Activated CD4-positive, CD25-positive, alpha-beta regulatory T cell treated with anti-CD3 and anti-CD28 coated beads, Interleukin-2, amount 50 U/mL, for 24 hours (primary cell): ENCODE measurements at places on chromosomes 16 and 17.

DNA sequence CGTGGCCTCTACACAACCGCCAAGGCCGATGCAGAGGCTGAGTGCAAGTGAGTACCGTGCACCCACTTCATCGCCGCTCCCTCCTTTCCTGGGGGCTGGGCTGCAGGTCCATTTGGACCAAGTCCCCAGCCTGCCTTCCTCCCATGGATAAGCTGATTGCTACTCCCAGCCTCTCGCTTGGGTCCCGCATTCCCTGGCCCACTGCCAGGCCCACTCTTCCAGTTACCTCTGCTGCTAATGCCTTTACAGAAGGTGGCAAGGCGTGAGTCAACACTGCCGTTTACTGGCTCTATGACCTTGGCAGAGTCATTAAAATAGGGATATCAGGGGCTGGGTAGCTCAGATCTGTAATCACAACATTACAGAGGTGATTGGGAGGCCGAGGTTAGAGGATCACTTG, 11.2 kb downstream of the SULT1A2 start:
- no peak for ATAC-seq

DNA sequence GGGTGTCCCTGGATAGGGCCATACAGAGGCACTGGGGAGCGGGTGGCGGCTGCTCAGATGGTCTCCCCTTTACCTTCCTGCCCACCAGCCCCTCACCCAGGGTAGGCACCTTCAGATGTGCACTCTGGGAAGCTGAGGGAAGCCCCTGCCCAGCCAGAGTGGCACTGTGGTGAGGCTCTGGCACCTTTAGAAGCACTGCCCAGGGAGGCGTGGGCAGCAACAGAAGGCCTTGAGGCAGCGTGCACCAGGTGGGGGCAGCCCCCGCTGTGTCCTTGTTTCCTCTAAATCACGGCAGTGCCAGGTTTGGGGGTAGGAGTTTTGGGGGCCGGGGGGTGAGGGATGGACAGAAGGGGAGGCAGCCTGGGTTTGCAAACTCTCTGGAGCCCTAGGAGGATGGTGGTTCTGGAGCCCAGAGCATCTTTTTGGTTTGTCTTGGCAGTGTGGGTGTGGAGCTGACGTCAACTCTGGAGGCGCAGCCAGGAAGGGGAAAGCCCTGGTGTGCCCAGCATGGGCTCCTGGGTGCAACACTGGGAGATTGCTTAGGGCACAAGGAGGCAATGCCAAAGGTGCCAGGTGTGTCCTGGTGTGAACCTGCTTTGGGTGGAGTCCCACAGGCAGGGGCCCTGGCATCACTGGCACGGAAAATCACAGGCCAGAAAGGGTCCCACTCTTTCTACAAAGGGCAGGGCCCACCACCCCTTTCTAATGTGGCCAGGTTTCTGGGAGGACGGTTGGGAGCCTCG, 23.1 kb upstream of the CDC42EP4 start:
- ATAC-seq = no peak

DNA sequence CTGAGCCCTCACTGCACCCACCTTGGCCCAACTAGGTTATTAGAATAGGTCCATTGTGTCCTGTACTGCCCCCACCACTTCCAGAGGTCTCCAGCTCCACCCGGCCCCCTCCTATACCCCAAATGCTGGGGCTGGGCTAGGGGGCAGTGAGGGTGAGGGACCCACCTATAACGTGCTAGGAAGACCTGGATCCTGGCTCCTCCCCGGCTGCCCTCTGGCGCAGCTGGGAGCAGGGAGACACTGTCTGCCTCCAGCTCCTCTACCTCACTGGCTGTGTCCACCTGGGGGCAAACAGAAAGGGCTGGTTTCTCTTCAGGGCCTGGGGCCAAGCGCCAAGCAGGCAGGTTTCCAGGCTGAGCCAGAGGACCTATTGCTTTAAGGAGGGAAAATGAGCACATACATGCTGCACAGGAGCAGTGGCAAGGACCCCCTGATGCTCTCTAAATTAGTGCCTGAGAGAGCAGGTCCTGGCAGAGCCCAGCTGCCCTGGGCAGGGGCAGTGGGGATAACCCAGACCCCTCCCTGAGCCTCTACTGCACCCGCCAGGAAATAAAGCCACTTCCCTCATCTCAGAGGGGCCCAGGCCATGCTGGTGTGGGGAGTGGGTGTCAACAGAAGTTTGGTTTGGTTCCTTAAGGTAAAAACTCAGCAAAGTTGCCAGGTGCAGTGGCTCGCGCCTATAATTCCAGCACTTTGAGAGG, 12.2 kb downstream of the TSPOAP1 start:
- ATAC-seq = no peak

GRCh38 chr17:46151762-46152161, 41.5 kb downstream of the KANSL1 start:
- ATAC-seq = no peak

DNA sequence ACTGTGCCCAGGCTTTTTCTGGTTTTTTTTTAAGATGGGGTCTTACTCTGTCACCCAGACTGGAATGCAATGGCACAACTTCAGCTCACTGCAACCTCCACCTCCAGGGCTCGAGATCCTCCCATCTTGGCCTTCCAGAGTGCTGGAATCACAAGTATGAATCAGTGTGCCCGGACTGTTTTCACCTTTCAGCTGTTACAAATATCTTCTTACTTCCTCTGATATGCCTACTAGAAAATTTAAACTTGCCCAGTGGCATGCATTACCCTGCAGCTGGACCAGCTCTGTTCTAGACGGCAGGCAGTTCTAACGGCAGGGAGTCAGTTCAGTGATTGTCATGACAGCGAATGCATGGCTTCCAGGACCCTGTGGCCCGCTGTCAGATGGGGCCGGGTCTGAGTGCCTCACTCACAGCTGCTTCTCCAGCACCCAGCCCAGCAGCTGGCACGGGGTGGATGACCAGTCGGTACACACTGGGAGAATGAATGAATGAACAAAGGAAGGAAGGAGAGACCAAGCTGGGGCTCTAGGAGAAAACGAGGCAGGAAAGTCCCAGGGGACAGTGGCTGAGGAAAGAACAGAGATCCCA, 28.0 kb upstream of the LITAF start:
- no peak for ATAC-seq

DNA sequence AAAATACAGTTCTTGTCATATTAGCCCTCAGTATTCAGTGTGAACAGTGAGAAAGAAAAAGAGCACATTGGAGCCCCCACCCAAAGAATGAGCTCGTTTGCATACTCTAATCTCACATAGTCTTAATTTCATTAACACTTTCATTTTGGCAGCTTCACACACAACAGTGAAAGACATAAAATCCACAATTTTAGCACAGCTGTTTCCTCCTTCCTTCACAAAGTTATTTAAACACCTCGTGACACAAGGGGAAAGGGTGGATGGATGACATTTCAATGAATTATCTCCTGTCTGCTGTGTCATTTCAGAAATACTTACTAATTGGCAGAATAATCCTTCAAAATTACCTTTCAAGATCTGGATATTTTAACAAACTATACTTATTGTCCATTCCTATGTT, 299.3 kb downstream of the KCNJ2 start:
- ATAC-seq = no peak

- ATAC-seq = no peak
Measured at GRCh38 chr17:9971991-9972390, 66.9 kb upstream of the RCVRN start.

GRCh38 chr17:38444151-38444550, 15.9 kb downstream of the ARHGAP23 start:
- peak; percentile 82 for ATAC-seq

GRCh38 chr16:86585821-86586611, 7.7 kb downstream of the FOXL1 start:
- no peak for ATAC-seq

- no peak for ATAC-seq
Measured at GRCh38 chr16:58409316-58409973, 17.2 kb downstream of the GINS3 start.

DNA sequence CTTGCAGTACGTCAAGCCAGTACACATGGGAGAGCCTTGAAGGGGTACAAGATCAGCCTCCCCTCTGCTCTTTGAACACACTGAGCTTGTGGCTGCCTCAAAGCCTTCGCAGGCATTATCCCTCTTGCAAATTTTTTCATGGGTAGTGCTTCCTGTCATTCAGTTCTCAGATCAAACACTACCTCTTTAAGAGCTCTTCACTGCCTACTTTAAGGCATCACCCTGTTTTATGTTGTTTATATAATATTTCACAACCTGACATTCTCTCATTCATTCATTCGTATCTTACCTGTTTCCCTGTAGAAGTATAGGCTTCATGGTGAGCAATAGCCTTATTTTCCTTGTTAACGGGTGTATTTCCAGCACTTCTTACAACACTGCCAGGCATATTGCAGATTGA, 269.1 kb downstream of the CDH13 start:
- ATAC-seq = no peak

GRCh38 chr16:51201604-51202003, 50.5 kb upstream of the SALL1 start:
- ATAC-seq = no peak

GRCh38 chr17:28532050-28532960, 20.1 kb downstream of the UNC119 start:
- no peak for ATAC-seq

DNA sequence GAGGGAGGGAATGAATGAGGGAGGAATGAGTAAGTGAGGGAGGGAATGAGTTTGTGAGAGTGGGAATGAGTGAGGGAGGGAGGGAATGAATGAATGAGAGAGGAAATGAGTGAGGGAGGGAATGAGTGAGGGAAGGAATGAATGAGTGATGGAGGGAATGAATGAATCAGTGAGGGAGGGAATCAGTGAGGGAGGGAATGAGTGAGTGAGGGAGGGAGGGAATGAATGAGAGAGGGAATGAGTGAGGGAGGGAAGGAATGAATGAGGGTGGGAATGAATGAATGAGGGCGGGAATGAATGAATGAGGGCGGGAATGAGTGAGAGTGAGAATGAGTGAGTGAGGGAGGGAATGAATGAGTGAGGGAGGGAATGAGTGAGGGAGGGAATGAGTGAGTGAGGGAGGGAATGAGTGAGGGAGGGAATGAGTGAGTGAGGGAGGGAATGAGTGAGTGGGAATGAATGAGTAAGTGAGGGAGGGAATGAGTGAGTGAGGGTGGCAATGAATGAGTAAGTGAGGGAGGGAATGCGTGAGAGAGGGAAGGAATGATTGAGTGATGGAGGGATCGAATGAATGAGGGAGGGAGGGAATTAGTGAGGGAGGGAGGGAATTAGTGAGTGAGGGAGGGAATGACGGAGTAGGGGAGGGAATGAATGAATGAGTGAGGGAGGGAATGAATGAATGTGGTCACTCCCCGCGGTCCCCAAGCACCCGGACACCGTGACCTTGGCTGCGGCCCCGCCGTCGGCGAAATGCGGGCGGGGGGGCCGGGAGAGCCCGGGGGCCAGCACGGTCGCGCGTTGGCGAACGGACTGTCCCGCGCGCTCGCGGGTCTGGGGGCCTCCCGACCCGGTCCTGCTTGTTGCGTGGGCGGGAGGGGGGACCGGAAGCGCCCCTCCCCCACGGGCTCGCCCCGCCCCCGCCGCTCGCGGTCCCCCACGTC, 1.1 kb upstream of the UBE2I start:
- ATAC-seq = peak; percentile 3

- no peak for ATAC-seq
Measured at GRCh38 chr17:61483778-61484116, 31.5 kb downstream of the TBX4 start.

GRCh38 chr17:60161598-60162330, 12.0 kb downstream of the CA4 start:
- no peak for ATAC-seq

DNA sequence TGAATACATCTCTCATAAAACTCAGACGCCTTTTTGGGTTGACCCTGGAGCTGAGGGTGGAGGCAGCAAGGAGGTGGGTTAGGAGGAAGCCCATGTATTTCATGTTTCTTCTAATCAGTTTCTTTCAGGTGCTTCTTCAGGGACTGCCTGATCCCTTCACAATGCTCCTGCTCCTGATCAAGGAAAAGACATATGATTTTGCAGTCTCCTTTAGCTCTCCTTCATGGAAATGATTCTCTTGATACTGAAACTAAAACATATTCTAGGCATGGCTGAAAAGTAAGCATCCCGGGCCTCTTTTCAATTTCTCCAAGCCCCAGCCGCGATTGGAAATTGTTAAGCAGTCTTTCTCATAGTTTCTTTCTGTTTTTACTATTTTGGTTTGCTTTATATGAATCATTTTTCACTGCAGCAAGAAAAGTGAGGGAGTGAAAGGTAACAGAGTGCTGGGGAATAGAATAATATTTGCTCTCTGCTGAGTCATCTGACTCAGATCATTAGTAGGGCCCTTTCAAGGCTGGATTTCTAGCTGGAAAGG, 730.7 kb downstream of the CDH11 start:
- no peak for ATAC-seq

DNA sequence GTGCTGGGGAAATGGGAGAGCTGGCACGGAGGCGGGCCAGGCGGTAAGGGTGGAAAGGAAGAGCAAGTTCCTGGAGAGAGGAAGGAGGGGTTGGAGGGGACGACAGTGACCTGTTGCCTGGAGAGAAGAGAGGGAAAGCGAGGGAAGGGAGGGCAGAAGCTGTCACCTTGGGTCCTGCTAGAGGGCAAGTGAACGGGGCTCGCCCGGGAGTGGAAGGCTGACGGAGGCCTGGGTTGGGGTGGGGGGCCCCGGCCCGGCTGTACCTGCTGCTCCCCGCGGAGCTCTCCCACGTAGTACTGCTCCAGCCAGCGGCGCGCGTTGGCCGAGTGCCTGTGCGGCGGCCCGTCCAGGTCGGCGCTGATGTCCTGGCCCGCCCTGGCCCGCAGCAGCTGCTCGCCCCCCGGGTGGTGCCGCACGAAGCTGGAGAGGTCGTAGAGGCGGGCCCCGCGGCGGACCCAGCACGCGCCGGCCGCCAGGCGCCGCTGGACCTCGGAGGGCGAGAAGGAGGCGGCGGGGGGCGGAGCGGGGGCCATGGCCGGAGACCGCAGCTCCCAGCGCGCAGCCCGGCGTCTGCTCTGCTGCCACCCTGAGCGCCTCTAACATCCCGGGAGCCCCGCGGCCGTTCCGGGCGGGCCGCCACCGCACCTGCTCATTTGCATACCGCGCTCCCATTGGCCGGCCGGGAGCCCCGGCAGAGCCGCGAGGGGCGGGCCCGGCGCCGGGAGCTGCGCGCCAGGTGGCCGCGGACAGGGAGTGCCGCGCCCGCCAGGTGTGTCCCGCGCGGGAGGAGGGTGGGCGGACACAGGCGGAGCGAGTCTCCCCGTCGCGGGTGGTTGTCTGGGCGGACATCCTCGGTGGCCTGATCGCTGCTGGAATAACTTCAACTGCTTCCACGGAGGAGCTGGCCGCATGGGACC, at the start of gene FA2H:
Gene FA2H, minus strand, starts transcription at position 598 of the 917 bp plus-strand sequence. Its CDS starts 65 bp downstream, at position 533.
- peak; percentile 81 for ATAC-seq
